ENCODE measurements at places on chromosomes 5 and 9. TPM values are rescaled to one million over a fixed set of nuclear protein-coding genes. Genes with fewer than 3 reads are reported as not detected.

SELENOP gene
- 0.77 TPM for total RNA-seq

UBE2QL1 gene
- not detected for total RNA-seq

NTNG2 gene
- 8.3 TPM for total RNA-seq

SLC45A2 gene
- total RNA-seq = not detected

AQP3 gene
- 173 TPM for total RNA-seq

CA9 gene
- total RNA-seq = not detected

SLC27A6 gene
- total RNA-seq = not detected

PCDHA12 gene
- total RNA-seq = not detected

PTGR1 gene
- not detected for total RNA-seq

SLC6A3 gene
- not detected for total RNA-seq

HSD17B3 gene
- not detected for total RNA-seq

LCN10 gene
- 0.34 TPM for total RNA-seq

SLC36A3 gene
- total RNA-seq = not detected

DNA sequence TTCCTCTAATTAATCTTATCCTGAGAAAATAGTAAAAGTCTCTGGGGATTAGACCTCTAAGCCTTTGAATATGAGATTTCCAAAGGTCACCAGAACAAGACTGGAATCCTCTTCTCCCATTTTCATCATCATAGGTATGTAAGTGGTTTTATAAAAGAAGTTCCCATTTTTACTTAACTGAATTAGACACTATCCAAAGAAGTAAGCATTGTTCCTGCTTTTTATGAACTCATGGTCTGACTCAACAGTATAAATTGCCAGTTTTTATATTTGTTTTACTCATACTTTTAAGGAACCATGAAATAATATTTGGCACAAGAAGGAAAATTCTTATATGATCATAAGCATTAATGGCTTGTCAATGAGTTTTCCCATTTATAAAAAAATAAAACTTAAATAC, 167.1 kb upstream of the ADRA1B start:
- no peak for DNase-seq

DNA sequence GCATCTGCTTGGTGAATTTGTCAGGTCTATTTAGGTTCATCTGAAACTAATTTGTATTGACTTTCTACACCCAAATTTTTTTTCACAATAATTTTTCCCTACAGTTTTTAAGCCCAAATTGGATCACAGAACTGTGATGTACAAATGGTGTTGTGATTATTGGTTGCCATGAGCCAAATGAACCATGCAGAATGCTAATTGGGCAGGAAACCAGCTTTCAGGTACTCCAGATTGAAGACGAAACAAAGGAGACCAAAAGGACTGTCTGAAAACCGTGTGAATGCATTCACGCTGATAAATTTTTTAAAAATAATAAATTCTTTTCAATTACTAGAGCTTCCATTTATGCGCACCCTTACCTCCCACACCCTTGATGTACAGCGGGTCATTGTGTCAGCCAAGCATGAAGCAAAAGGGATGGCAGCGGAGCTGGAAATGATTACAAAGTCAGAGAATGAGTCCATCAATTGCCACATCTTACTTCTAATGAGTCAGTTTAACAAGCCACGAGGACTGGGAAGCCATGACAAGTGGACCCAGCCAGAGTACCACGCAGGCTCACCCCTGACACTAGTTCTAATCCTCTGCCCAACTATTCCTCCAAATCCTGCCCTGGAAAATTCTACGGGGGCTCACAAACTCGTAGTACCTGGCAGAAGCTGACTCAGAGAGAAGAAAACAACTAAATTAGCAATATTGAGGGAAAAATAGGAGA, 66.5 kb downstream of the SEMA6A start:
- DNase-seq = no peak

- DNase-seq = no peak
These were observed 146.5 kb downstream of the C5orf15 start for GRCh38 chr5:133821889-133822288.

- no peak for DNase-seq
These were observed 47.0 kb downstream of the CFAP90 start for GRCh38 chr5:7803937-7804336.

GRCh38 chr5:136309376-136309775, 56.0 kb downstream of the TRPC7 start:
- DNase-seq = no peak

DNA sequence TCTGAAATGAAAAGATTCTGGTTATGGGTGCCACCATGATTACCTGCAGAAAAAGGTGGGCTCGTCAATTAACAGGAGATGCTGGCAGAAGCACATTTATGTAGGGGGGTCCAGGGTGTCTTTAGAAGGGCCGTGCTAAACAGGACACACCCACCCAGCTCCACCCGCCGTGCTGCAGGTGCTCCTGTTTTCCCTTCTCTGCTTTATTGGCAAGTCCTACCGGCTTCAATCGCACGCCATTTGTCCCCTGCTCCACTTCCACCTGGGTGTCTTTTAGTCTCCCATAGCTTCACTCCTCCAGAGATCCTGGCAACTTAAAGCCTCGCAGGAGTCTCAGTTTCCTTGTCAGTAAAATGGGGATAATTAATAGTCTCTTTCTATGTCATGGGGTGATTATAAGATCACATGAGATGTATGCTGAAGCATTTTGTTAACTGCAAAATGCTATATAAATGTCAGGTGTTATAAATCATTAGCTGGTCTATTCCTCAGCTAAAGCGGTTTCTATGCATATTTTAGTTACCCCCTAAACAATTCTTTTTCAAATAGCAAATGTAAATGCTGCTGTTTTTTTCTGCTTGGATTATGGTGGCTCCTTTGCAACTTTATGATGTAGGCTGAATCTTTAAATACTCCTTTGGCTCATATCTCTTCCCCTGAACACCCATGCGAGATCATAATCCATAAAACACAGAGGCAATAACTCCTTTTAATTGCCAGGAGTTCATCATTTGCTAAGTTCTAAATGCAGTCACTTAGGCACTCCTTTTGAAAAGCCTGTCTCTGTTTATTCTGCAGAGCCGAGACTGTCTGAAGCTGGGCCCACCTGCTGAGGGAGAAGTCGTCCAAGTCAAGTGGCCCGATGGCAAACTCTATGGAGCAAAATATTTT, 406.9 kb downstream of the KDM4C start:
- DNase-seq = no peak

- DNase-seq = no peak
These were observed 7.3 kb downstream of the CDC14B start for GRCh38 chr9:96612105-96612965.

DNA sequence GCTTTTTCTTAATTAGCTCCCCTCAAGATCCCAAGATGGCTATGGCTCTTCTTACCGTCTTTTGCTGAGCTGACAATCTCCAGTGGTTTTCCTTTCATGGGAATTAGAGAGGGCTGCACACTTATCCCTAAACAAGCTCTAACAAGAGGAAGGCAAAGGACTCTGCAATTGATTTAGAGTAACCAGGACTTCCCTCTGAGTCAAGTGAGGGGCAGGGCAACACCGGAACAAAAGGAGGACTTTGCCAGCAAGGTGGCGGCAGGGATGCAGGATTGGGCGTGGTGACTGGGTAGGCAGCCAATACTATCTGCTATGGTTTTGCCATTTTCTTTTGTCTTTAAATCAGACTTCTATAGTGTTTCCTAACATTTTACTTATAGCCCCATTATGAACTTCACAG, 9.8 kb downstream of the SLC44A1 start:
- DNase-seq = no peak

- no peak for DNase-seq
These were observed 491.2 kb upstream of the SEMA6A start for GRCh38 chr5:117065800-117066199.

DNA sequence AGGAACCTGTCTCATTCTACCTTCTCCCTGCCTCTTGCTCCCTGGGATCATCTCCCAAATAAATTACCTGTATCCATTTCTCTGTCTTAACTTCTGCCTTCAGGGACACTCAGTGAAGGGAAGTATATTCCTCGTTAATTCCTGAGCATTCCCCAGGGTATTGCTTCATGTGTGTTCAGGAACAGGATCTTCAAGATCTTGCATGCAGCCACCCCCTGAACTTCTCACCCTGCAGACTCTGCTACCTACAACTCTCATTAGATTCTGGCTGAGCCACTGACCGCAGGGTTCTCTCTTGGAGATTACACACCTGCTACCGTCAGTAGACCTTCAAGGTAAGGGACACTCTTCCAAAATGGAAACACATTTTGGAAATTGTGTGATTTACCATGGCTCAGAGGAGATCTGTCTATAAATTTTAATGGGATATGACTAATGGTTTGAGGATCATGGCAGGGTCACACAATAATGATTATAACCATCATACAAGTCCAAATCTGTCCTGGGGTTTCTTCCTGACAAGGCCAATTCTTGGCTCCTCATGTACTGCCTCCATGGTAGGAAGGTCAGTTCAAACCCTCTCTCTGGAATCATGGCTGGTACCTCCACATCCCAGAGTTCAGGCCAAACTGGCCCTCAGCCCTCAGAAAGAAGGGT, 38.9 kb upstream of the UGCG start:
- DNase-seq = no peak

DNA sequence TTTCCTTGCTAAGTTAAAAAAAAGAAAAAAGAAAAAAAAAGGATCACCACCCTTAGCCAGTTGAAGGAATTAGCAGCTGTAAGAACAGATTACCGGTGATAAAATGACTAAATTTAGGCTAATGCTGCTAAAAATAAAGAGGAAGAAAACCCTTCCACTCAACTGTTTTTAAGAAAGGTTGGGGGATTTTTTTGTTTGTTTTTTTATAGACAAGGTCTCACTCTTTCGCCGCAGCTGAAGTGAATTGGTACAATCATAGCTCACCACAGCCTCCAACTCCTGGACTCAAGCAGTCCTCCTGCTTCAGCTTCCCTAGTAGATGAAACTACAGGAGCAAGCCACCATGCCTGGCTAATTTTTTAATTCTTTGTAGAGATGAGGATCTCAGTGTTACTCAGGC, 101.7 kb downstream of the SNCAIP start:
- DNase-seq = no peak

- DNase-seq = no peak
These were observed 87.7 kb downstream of the PTCH1 start for GRCh38 chr9:95429096-95429495.

- no peak for DNase-seq
These were observed 17.7 kb upstream of the FTMT start for GRCh38 chr5:121834021-121834420.

DNA sequence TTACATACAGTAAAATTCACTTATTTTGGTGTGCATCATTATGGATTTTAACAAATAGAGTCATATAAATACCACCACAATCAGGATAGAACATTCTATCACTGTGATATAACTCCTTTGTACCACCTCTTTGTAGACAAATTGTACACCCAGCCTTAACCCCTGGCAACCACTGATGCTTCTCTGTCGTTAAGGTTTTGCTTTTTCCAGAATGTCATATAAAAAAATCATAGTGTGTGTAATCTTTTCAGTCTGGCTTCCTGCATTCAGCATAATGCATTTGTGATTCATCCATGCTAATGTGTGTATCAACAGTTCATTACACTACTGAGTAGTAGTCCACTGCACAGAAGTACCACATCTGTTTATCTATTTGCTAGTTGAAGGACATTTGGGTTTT, 81.2 kb downstream of the ARSB start:
- DNase-seq = no peak

DNA sequence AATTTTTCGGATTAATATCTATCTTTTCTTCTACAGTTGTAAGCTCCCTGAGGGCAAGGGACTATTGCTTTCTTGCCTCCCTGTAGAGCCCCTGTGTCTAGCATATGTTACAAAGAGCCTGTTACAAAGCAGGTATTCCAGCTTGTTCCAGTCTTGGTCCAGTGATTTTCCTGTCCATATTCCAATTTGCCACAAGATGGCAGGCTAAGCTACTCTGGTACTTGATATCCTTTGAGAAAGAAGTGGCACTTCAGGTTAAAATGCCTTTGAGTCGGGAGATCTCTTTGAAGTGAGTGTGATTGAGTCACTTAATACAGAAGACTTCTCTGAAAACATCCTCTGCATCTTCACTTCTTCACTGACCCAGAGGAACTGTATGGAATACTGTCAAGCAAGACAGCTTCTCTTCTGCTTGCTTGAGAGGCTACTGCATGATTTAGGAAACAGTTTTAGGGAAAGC, 24.5 kb downstream of the CAVIN4 start:
- DNase-seq = no peak

DNA sequence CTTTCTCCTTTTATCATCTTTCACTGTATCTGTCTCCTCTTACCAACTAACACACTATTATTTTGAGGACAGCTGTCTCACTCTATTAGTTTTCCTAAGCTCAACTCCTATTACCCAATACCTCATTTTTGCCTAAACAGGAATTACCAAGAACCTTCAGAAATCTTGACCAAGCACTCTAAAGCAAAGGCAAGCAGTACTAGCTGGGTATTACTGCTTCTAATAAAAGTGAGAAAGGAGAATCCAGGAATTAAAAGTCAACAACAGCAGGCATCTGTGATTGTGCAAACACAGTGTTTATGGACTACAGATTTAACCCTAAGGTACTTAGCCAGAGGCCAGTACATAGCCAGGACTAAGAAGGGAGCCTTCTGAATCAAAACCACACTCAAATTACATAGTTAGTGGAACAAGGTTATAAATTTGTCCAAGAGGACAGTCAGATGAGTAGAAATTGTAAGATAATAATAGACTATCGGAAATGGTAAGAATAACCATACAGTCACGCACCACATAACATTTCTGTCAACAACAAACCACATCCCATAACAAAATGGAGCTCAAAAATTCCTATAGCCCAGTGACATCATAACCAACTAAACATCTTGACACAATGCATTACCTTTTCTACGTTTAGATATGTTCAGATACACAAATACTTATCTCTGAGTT, 8.3 kb downstream of the RFX3 start:
- no peak for DNase-seq

DNA sequence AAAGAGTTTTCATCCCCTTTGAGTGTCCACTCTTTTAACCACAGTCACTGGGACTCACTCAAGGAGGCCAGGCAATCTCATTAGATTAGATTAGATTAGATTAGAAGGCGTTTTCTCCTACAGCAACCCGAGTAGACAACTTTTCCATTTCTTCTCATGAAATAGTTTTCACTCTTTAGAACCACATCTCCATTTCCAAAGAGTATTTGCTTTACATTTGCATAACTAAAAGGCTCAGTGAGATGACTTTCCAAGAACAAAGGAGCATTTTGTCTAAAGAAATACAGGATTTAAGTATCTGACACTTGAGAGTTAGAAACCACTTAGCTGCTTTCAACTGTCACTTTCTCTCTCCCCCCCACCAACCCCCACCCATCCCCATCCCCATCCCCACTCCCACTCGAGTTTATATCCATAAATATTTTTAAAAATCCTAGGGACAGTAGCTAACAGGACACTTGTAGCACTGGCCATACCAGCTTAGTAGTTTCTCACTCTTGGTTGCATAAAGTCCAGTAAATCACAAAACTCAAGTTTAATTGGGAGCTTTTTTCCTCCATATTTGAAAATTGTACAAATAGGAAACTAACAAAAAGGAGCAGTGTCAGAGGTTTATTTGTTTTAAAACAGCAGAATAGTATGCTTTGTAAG, 2202.9 kb upstream of the WWC1 start:
- no peak for DNase-seq

GRCh38 chr5:13640270-13640669, 304.2 kb downstream of the DNAH5 start:
- no peak for DNase-seq
